ENCODE measurements at places on chromosomes 5 and 9.

DNA sequence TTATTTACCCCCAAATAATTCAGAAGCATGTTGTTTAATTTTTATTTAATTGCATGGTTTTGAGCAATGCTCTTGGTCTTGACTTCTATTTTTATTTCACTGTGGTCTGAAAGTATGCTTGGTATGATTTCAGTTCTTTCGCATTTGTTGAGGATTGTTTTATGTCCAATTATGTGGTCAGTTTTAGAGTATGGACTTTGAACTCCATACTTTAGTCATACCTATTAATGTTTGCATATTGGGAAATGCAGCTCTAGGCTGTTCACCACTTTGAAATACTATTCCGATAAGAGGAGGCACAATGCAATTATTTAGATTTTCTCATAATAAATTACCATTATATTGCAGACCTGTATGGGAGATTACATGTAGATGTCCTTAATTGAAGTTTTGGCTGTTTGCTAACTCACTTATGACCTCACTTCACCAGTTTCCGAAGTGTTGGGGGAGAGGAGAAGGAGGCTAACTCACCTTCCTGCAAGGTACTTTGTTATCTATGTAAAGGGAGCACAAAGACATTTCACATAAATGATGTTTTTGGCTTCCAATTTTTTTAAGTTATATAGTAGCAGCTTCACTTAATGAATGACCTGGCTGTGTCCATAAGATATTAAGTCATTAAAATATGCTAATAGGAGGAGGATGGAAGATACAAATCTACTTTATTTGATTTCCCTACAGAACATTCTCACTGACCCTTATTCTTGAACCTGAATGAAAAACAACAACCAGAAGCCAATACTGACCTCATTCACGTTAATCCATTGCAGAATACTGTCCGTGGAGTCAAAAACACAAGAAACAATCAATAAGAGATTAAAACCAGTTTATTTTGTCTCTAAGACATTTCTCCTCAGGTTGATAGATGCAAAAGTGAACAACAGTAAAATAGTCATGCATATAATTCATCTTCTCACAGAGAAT is 970.3 kb upstream of the ARRDC3 start:
- no peak for DNase-seq

GRCh38 chr9:120016231-120016630 is 563.7 kb downstream of the CDK5RAP2 start:
- no peak for DNase-seq

- DNase-seq: no peak
Measured at GRCh38 chr9:69797675-69798074, 22.9 kb upstream of the CFAP95 start.

GRCh38 chr5:160621526-160621925 is 199.9 kb downstream of the PTTG1 start:
- DNase-seq: no peak

DNA sequence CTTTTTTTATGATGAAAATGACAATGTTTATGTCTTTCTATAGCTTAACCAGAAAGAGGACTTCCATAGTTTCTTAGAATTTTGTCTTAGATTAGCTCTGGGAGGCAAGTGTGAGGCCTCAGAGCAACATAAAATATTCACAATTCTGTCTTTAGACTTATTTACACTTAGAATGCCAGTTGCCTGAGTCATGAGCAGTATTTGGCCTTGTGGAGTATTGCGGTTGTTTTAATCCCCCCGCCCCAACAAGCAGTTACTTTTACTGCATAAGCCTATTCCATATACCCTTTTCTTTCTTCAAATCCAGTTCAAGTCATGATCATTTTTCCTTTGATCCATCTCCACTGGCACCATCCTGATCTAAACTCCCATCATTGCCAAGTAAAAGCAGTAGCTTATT is 198.0 kb upstream of the EGFLAM start:
- no peak for DNase-seq

GRCh38 chr5:122170620-122171019 is 41.3 kb downstream of the ZNF474 start:
- DNase-seq: no peak

- no peak for DNase-seq
Measured at GRCh38 chr5:94690778-94691177, 72.3 kb downstream of the SLF1 start.

DNA sequence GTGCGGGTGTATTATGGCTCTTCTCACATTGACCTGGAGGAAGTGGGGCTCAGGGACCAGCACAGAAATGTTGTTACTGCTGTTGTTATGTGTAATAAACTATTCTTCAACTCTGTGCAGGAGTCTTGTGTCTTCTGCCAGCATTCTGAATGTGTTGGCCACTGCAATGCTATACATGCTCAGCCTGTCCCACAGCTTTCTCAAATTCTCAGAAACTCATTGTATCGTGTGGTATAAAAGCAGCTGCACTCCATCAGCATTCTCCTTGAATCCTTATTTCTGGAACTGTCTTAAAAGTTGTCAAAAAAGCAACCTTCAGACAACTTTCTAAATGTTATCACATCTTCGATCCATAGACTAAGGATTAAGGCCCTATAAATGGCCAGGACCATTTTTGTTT is 72.0 kb downstream of the ZNF474 start:
- DNase-seq: no peak

DNA sequence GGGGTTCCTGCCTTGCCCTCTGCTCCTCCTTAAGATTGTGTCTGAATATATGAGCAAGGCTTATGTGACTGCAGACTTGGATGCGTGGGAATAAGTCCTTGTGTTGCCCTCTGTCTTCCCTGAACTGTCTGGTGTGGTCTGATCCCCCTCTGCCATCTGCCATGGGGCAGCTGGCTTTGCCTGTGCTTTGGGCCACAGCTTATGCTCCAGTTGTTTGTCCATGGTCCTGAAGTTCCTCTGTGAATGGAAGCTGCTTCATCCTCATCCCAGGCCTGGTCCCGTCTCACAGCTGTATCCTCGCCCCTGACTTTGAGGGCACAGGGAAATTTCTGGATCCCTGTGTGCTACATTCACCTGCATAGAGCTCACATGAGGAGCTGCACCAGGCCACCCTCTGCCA is 14.7 kb downstream of the IL31RA start:
- DNase-seq: no peak

DNA sequence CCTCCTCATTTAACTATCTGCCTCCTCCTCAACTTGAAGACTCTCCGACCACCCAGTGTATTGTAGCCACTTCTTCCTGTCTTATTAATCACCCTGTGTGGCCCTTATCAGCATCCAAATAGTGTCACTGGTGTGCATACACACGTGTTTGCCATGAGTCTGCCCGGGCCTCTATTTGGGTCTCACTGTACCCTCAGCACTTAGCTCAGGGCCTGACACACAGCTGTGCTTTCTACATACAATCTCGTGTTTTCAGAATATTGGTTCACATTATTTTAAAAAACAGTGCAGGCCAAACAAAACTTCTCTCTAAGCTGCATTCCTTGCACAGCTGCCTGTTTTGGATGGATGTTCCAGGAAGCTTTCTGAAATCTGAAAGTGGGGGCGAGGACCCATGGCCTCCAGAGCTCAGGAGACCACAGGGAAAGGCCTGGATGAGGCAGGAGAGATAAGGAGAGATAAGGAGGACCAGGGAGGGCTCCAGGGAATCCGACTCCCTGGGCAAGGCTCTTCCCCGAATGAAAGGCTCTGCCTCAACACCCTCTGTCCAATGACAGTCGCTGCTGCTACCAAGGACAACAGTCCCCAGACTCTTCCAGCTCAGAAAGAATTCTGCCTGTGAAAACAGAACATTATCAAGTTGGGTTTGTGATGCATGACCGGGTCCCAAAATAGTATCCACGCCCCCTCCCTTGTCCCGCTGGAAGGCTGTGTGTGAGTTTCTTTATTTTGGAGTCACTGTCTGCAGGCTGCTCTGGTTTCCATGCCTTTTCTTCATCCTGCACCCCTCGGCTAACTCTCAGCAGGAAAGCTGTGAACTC is 255.6 kb downstream of the NSG2 start:
- DNase-seq: no peak

GRCh38 chr9:18208166-18209059 is 265.5 kb upstream of the ADAMTSL1 start:
- DNase-seq: no peak

- no peak for DNase-seq
Measured at GRCh38 chr5:88691945-88692868, 190.8 kb downstream of the MEF2C start.

DNA sequence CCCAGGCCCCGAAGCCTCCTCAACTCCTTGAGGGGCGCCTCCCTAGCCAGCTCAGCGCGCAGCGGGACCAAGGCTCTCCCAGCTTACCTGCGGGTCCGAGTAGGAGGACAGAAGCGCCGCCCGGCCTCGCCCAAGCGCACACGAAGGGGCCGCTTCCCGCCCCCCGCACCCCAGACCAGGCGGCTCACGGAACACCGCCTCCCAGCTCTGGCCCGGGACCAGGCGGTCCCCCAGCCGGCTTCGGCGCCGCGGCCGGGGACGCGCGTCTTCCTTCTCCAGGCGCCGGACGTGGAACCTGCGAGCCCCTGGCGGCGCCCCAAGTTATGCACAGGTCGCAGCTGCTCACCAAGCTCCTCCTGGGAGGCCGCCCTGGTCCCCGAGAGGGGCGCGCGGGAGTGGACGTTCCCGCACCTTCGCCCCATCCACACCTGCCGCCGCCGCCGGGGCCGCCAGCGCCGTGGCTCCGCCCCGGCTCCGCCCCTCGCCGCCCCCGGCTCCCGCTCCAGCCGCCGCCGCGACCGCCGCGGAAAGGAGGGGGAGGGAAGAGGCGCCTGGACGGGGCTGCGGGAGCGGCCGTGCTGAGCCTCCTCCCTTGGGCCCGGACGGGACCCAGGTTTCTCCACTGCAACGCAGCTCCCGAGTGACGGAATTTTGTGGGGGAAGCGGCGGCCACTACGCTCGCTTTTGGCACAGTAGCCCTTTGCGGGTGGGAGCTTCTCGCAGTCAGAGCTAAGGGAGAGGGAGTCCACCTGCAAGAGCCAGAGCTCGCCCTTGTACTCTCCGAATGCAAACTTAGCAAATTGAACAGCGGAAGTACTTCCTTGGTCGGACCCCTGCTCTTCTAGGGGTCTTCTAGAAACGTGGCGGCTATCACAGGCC is 77.5 kb upstream of the IFNE start:
- peak; percentile 36 for DNase-seq

DNA sequence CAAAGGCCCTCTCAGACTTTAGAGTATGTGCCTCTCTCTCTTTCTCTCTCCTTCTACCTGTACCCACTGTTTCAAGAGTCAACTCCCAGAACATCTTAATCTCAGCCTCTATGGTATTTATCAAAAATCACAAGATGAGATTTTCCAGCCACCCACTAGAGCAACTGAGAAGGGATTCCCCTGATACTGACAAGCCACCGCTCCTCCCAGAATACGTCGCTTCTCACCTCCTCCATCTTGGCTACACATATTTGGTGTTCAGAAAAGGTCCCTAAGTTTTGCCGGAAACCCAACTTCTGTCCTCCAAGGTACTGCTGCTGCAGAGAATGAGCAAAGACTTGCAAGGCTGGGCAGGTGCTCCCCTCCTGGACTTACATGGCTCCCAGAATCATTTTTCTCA is 6.1 kb downstream of the GARIN3 start:
- DNase-seq: no peak

DNA sequence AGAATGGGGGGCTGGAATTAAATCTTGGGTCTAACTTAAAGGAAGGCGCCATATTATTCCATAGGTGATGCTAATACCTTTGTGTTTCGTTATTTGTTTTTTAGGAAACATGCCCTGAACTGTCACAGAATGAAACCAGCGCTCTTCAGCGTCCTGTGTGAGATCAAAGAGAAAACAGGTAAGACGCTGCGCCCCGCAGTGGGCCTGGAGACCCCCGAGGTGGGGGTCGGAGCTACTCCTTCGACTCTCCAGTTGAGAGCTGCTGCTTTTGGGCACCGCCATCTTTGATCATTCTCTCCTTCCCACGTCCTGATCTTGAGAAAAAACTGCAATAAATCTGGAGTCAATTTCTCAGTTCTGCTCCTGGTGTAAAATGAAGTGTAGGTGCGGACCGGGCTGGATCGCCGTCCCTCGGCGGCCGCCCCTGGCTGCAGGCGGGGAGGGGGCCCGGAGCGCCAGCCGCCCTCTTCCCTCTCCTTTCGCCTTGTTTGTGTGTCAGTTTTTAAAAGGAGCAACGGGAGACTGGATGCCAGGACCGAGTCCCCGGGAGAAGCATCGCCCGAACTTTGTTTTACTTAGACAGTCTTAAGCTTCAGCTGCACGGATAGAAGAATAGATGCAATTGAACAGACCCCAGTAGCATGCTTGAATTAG is 1.4 kb downstream of the PBX3 start:
- DNase-seq: no peak

- no peak for DNase-seq
Measured at GRCh38 chr5:77683171-77683732, 44.7 kb upstream of the OTP start.

DNA sequence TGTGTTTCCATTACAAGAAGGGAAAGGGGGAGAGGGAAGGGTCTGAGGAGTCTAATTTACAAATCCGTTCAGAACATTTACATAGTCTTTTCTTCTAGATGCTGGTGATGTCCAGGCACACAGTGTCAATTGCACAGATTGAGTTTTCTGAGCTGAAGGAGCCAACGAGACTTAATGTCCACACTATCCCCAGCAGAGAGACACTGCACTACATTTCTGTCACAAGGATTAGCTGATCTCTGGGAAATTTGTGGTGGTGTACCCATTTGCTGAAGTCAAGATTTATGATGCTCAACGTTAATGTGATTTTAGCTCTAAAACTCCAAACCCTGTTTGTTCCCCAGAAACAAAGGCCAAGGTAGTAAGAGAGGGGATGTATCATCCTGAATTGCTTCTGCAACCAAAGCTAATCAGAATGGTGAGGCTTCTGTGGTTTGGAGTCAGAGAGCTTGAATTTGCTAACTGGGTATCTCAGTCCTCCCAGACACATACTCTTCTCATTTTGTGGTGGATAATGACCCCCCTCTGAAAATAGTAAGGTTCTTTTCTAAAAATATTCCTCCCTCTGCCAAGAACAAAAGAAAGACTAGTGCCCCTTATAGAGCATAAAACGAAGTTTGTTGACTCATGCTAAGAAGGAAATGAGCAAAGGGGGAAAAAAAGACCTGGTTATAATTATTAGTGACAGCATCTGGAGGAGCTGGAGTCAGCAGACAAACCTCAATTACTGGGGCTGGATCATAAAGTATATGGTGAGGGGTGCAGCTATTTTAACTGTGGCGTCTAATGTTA is 416.9 kb downstream of the PSAT1 start:
- no peak for DNase-seq

DNA sequence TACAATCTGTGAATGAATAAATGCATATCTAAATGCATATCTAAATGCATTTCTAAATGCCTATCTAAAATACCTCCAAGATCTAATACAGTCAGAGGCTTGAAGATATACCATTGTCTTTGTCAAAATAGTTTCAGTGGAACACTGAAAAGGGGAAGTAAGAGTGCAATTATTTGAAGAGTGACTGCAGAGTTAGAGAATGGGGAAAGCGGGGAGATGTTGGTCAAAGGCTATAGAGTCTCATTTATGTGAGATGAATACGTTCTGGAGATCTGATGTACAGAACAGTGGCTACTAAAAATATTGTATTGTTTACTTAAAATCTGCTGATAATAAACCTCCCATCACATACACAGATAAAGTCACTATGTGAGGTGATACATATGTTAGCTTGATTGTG is 1126.2 kb upstream of the CDH9 start:
- DNase-seq: no peak

GRCh38 chr9:72255569-72255968 is 106.3 kb downstream of the GDA start:
- no peak for DNase-seq
